Ammon's horn (tissue), 1 donor: ENCODE measurements at places on chromosomes 6 and 20.

- DNase-seq = no peak
Observed at GRCh38 chr6:83132121-83132520, 60.9 kb downstream of the PGM3 start.

GRCh38 chr6:135506270-135506997 lies 8.9 kb upstream of the AHI1 start:
- DNase-seq = peak; percentile 58

DNA sequence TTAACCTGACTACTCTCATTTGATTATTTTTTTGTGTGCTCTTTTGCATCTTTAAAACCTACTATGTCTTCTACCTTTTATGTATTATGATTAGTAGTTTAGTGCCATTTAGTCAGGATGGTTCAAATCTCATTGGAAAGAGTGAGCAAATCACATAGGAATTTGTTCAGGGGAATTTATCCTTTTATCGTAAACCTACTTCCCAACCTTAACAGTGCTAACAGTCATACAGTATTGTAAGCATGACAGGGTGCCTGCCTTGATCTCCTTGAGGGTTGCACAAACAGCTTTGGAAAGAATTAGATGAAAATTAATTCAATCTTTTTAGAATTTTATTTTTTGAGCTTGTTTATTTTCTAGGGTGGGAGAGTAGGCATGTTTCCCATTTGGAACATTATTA lies 18.3 kb downstream of the RNF8 start:
- no peak for DNase-seq

DNA sequence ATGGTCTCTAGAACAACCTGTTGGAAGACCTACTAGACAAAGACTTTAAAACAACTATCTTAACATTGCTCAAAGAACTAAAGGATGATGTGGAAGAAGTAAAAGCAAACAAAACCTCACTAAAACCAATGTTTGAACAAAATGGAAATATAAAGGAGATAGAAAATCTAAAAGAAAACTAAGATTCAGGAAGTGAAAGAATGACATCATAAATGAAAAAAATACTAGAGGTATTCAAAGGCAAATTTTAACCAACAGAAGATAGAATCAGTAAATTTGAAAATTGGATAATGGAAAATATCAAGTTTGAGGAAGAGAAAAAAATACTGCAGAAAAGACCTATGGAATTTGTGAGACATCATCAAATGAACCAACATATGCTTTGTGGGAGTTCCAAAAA lies 914.1 kb upstream of the GJE1 start:
- DNase-seq = no peak

DNA sequence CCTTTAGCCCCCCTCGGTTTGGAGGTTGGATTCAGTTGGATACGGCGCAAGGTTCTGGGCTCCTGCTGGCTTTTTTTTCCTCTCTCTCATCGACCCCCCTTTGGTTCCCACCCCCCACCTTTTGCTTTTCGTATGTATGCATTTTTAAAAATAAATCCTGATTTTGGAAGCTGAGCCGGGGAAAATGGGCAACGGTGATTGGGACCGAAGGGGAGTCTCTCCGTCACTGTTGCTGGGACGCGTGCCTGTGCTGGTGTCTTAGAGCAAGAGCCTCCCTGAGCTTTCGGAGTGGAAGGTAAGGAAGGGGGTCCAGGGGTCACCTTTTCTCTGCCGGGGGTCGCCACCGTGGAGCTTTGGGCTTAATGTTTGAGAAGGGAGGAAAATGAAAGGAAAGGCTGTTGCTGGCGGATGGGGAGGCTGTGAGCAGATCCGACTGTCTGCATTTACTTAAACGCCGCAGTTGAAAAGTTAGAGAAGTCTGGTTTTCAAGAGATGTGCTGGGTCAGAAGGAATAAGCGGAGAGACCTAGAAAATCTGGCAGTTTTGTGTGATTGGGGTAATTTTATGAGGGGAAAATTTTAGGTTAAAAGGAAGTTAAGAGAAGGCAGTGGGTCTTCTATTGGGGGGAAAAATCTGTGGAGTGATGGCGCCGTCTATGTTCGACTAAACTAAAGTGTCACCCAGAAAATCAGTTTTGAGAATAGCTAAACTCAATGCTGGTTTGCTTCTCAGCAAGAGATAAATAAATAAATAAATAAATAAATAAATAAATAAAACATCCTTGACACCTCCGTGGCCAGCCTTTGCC lies 828 bp downstream of the ADGRB3 start:
- DNase-seq = peak; percentile 76

GRCh38 chr20:63567136-63567385 lies 7.0 kb downstream of the HELZ2 start:
- no peak for DNase-seq

GRCh38 chr6:38193481-38194281 lies 374.2 kb downstream of the ZFAND3 start:
- DNase-seq = peak; percentile 59

- DNase-seq = no peak
Observed at GRCh38 chr20:1934721-1935573, 39.7 kb downstream of the SIRPA start.
